T-helper 2 cell (primary cell): ENCODE measurements at places on chromosomes 1 and 21.

- DNase-seq = no peak
Observed at GRCh38 chr1:104636581-104636980, 886.9 kb downstream of the AMY1C start.

- DNase-seq = no peak
Observed at GRCh38 chr1:191714845-191715244, 443.4 kb upstream of the RGS18 start.

- no peak for DNase-seq
Observed at GRCh38 chr1:221212926-221213325, 333.7 kb downstream of the HLX start.

- DNase-seq = no peak
Observed at GRCh38 chr1:182875889-182876288, 36.7 kb downstream of the DHX9 start.

DNA sequence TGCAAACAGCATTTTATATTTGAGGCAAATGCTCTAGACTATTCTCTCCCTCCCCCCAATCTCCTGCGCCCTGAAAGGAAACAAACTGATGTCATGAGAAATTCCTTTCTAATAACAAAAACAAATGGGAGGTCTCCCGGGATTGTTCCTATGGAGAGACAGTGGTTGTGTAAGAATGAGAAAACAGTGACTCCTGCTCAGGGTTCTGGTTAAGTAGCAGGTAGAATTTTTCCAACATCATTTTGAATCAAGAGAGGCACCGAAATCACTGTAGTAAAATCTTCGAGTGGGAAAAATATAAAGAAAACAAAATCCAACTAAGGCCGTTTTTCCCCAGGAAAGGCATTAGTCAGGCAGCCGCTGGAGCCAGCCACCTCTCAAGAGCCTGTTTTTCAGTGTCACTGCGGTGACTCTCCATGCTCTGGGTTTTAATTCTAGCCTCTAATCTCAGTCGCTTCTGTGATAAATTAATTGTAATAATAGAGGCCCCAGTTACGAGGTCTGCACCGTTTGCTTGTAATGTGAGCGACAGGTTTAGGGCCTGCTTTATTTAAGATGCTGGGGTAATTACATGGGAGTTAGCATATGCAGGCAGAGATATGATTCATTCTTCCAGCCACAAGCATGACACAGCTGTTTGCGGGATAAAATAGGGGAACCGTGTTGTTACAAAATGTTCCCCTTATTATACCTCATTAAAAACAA is 80.3 kb downstream of the RNF220 start:
- no peak for DNase-seq

DNA sequence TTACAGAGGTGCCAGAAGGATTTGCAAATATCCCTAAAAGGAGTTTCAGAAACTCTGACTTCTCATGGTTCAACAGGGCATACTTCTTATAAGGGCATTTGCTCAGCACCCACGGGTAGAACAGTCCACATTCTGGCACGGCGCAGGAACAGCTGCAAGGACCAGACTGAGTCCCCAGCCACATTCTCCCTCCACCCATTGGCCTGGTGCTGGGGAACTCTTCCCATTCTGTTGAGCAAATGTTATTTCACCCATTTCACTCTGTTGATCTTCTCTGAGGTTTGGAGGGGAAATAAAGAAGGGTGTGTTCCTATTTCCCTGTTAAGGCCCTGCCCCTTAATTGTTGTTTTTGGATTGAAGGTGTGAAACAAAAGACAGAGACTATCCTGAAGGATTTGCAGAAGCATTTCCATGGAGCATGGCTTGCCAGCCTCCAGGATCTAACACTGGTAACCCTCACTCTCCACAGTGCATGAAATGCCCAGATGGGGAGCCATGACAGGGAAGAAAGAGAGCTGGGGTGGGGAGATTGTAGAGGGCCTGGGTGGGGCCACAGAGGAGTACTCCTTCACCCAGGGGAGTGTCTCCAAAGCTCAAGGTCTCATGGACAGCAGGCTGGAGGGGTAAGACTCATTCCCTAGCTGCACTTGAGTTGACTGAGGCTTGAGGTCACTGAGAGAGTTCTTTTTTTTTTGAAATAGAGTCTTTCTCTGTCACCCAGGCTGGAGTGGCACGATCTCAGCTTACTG is 35.0 kb downstream of the INAVA start:
- DNase-seq = no peak

GRCh38 chr1:10415211-10415930 is 14.9 kb upstream of the CENPS start:
- DNase-seq = no peak

GRCh38 chr21:33686386-33686785 is 44.1 kb downstream of the ITSN1 start:
- no peak for DNase-seq

GRCh38 chr1:159121526-159121925 is 45.0 kb upstream of the AIM2 start:
- DNase-seq = peak; percentile 21

GRCh38 chr1:24714859-24715520 is 30.3 kb upstream of the CLIC4 start:
- DNase-seq = no peak

GRCh38 chr1:51756290-51756689 is 122.2 kb downstream of the NRDC start:
- DNase-seq = peak; percentile 44

GRCh38 chr1:111597426-111597825 is 22.2 kb upstream of the RAP1A start:
- DNase-seq = no peak

DNA sequence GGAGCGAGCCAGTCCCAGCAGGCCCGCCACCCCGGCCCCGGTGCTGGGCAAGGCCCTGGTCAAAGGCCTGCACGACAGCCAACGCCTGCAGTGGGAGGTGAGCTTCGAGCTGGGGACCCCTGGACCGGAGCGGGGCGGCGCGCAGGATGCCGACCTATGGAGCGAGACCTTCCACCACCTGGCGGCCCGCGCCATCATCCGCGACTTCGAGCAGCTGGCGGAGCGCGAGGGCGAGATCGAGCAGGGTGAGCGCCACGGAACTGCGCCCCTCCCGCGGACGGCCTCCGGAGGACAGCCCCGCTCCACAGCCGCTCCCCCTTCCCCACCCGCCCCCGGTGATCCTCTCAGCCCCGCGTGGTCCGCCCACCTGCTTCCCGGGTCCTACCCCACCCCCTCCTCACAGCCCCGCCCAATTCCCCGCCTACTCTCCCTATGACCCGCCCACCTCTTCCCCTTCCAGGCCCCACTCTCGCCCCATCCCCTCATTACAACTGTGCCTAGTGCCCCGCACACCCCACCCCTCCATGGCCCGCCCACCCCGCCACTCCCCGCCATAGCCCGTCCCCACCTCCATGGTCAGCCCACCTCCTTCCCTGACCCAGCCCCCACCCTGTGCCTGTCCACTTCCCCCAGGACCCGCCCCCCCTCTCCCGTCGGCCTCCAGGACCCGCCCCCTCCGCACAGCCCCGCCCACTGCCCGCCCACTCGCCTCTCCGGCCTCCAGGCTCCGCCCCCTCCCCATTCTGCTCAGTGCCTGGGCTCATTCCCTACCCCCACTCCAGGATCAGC is 52.7 kb downstream of the VWA5B1 start:
- no peak for DNase-seq

DNA sequence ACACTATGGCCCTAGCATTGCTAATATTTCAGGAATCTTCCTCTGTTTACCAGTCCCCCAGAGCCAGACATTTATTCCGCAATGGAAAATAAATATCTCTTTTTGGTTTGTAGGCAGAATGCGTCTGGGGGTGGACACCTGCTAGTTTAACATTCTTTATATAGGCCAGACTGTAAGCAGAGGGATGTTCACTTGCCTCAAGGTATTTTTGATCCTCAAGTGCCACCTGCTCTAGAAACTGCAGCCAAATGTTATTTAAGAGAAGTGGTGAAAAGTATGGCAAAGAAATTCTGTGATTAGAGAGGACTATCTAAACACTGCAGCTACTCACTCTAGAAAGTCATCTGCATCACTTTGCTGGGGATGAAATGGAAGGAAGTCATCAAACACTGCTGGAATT is 164.7 kb downstream of the NEGR1 start:
- DNase-seq = no peak

GRCh38 chr1:22536506-22536905 is 26.8 kb upstream of the EPHA8 start:
- DNase-seq = no peak

DNA sequence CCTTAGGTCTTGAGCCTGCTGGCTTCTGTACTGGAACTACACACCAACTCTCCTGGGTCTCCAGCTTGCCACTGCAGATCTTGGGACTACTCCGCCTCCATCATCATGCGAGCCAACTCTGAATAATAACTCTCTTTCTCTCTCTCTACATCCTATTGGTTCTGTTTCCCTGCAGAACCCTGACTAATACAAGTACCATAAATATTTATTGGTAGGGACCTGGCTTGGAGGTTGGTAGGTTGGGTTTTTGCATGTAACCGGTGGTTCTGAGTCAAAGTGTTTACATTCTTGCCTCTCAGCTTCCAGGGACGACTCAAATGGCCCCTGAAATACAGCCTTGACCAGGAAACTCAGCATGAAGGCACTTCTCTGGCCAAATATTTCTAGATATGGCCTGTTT is 110.4 kb downstream of the KCND3 start:
- DNase-seq = no peak

- no peak for DNase-seq
Observed at GRCh38 chr21:33847588-33848248, 67.9 kb downstream of the ATP5PO start.

GRCh38 chr1:55252942-55253589 is 37.9 kb upstream of the USP24 start:
- DNase-seq = no peak

GRCh38 chr21:41957991-41958766 is 4.4 kb upstream of the C2CD2 start:
- no peak for DNase-seq

- DNase-seq = no peak
Observed at GRCh38 chr1:76147917-76148316, 73.4 kb downstream of the ST6GALNAC3 start.

DNA sequence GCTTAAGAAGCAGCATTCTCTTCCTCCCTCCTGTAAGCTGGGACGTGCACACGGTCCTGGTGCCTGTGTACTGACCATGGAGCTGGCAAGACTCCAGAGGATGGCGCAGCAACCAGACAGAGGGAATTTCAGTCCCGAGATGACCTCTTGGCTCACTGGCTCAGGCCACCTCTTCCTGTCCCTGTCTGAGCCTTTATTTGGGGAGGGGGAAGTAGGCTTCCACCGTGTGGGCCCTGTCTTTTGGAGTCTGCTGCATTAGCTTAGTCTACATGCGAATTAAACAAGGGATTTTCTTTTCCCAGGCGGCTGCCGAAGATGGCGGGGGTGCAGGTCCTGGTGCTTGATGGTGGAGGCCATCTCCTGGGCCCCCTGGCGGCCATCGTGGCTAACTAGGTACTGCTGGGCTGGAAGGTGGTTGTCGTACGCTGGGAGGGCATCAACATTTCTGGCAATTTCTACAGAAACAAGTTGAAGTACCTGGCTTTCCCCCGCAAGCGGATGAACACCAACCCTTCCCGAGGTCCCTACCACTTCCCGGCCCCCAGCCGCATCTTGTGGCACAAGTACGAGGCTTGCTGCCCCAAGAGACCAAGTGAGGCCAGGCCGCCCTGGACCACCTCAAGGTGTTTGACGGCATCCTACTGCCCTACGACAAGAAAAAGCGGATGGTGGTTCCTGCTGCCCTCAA is 10.2 kb downstream of the IL24 start:
- no peak for DNase-seq

DNA sequence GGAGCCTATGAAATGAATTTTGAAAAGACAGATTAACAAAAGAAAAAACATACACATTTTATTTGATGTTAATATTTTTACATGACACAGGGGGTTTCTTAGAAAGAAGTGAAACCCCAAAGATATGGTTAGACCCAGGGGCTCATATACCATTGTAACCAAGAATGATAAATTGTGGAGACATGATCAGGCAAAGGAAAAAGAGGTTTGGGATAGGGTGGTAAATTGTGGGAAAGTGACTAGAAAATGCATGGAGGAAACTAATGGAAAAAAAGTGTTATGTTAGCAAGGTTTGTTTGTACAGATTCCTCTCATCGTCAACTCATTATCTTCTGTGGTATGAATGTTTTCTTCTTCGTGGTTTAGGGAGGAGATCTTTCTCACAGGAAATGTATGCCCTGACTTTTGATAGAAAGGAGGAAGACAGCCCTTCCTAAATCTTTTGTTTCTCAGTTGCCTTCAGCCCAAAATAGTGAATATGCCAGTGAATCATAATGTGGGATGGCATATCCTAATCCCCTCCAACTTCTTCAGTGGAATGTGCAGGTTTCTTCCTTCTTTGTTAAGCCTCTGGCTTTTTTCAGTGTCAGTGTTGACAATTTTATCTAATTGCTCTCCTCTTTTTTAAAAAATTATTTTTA is 140.4 kb upstream of the UBE2U start:
- DNase-seq = no peak

- DNase-seq = no peak
Observed at GRCh38 chr1:43274125-43274803, 4.5 kb downstream of the TMEM125 start.

DNA sequence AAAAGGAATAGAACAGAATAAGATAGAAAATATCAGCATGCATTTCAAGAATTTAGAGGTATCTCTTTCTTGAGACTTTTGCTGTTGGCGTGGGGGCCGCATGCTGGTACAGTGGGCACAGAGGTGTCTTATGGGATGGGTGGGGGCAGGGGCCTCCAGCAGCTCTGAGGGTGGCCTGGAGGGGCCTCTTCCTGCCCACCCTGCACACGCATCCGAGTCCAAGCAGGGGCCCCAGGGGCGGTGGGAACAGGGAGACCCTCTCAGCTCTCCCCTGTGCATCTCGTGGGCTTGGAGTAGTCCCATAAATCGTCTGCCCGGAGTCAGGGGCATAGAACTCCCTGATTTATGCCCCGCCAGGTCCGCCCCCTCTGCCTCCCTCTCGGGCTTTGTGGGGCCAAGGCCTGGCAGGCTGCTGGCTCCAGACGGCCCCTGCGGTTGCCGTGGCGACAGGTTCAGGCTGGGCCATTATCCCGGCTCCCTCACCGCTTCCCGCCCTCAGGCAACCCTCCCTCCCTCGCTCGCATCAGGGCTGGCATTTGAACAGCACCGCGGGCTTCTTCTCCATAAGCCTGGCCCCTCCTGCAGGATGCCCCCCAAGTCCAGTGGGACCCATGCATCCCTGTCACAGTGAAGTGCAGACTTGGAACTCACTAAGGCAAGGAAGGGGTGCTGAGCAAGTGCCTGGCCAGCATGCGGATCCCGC is 133.2 kb upstream of the ZBTB40 start:
- no peak for DNase-seq

- no peak for DNase-seq
Observed at GRCh38 chr1:160284220-160284781, 632 bp downstream of the PEX19 start.

DNA sequence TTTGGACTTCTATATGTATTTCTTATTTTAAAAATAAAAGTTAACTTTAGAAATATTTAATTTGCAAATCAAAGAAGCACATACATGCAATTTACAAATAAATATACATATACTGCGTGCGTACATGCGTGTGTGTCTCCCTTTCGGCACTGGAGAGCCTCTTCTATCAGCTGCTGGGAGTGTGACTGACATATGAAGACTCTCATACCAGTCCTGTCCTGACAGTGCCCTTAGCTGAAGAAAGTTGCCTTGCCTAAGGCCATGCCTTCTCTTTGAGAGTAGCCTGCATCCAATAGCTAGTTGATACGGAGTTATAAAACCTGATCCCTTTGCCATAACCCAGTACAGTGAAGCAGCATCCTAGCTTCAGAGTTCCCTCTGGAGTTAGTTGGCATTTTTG is 282.4 kb upstream of the NEGR1 start:
- DNase-seq = no peak

GRCh38 chr1:195637539-195637938 is 970.7 kb downstream of the KCNT2 start:
- DNase-seq = no peak

- no peak for DNase-seq
Observed at GRCh38 chr1:243388276-243388675, 132.4 kb downstream of the SDCCAG8 start.

- DNase-seq = no peak
Observed at GRCh38 chr1:46577671-46578070, 26.2 kb upstream of the KNCN start.
